ENCODE measurements at places on chromosomes 1 and 21. TPM values are rescaled to one million over a fixed set of nuclear protein-coding genes. Genes with fewer than 3 reads are reported as not detected.

The ST6GALNAC3 gene
- 17.9 TPM for total RNA-seq

The NES gene
- 37.3 TPM for total RNA-seq

The CFAP141 gene
- 5.4 TPM for total RNA-seq

The SMIM12 gene
- 50.8 TPM for total RNA-seq

The CCDC190 gene
- total RNA-seq: 4.7 TPM

The PGLYRP4 gene
- 3.1 TPM for total RNA-seq

- H3K27me3 ChIP-seq: no peaks in the 10 kb centered on the region
- peaks cover 12% of the 10 kb centered on the region for H3K36me3 ChIP-seq
- DNase-seq: peak; percentile 35
- H3K4me1 ChIP-seq: peaks cover 18% of the 10 kb centered on the region
- H3K27ac ChIP-seq: peak overlapping the region; percentile 93
- peak overlapping the region; percentile 73 for H3K4me3 ChIP-seq
Measured at GRCh38 chr1:31297277-31298247, 730 bp downstream of the ZCCHC17 start.

DNA sequence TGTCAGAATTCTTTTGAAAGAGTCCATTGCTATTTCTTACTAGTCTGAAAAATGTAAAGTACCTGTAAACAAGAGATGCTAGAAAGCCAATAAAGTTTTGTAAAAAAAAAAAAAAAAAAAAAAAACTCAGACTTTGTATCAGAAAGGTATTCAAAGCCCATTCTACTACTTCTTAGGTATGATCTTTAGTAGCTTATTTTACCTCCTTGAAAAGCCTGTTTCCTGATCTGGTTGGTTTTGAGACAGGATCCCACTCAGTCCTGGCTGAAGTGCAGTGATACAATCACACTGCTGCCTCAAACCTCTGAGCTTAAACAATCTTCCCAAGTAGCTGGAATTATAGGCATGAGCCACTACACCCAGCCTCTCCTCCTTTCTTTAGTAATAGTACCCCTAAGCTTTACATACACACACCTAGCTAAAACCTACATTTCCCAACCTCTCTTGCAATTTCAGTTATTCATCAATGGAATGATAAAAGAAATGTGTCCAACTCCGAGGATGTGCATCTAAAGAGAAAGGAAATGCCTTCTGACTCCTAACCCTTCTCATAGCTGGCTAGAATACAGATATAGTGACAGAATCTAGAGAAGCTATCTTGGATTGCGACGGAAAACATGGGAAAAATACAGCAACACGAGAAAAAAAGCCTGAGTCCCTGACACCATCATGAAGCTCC lies 30.6 kb downstream of the EPS15 start:
- peaks cover 5% of the 10 kb centered on the region for H3K4me1 ChIP-seq
- no peak overlapping the region for H3K4me3 ChIP-seq

DNA sequence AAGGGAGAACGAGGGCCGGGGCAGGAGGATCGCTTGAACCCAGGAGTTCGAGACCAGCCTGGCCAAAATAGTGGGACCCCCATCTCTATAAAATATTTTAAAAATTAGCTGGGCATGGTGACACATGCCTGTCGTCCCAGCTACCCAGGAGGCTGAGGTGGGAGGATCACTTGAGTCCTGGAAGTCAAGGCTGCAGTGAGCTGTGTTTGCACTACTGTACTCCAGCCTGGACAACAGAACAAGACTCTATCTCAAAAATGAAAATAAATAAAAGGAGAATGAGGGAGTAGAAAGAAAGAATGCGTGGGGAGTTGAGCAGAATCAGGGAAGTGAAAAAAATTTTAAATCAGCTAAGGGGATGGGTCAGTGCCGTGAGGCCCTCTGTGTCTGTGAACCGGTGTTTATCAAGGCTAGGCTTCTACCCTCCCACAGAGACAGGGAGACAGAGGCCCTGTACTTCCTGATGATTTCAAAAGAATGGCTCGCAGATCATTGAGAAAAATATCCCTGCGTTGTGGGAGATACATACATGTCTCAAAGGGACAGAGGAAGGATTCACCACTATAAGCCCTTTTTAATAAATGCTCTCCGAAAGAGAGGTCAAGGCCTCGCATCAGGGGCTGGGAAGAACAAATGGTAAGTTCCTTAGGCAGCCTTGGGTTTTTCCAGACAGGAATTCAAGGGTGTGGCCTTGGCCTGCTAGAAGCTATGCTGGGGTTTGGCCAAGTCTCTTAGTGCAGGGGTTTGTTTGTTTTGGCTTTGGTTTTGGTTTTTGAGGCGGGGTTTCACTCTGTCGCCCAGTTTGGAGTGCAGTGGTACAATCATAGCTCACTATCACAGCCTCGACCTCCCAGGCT lies 20.7 kb downstream of the IL10RB start:
- H3K4me1 ChIP-seq: peaks cover 17% of the 10 kb centered on the region
- peak; percentile 54 for DNase-seq
- H3K27me3 ChIP-seq: no peaks in the 10 kb centered on the region
- H3K4me3 ChIP-seq: no peak overlapping the region

DNA sequence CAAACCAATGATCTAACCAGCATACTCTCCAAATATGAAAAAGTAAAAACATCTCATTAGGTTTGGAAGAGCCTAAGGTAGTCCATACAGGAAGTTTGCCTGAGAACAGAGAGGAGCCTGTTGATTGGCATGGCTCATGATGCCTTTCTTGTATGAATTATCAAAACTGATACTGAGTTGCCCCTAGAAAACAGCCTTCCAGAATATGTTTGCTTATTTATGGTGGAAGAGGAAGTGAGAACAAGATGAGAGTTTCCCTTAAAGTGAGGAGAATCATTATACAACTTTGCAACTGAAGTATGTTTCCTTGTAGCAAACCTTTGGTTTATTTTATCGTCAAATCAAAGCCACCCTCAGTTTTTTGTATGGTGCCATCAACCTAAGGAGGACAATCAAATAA lies 23.8 kb upstream of the KIAA1614 start:
- no peak overlapping the region for H3K4me3 ChIP-seq
- DNase-seq: no peak
- no peaks in the 10 kb centered on the region for H3K4me1 ChIP-seq
- no peak overlapping the region for H3K27ac ChIP-seq
- no peaks in the 10 kb centered on the region for H3K36me3 ChIP-seq
- no peaks in the 10 kb centered on the region for H3K27me3 ChIP-seq

DNA sequence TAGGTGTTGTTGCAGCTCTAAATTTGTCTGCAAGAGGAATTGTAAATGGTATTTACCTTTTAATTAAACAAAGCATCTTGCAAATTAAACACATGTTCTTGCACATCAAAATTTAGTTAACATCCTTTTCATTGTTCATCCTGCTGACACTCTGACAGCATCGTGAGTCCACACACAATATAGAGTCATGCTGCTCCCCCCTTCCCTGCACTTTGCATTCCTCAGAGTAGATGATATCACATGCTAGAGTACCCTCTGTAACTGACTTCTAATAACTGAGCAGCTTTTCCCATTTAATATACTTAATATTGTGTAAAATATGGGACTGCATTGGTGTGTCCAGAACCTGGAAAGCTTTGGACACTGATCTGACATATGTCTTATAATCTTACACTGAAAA lies 138.8 kb upstream of the DPYD start:
- no peaks in the 10 kb centered on the region for H3K4me1 ChIP-seq
- no peak for DNase-seq
- H3K36me3 ChIP-seq: no peaks in the 10 kb centered on the region
- no peak overlapping the region for H3K27ac ChIP-seq
- peaks cover 5% of the 10 kb centered on the region for H3K27me3 ChIP-seq

GRCh38 chr21:31713973-31714740 lies 17.8 kb downstream of the SCAF4 start:
- H3K4me1 ChIP-seq: peaks cover 3% of the 10 kb centered on the region
- H3K27ac ChIP-seq: no peak overlapping the region
- no peaks in the 10 kb centered on the region for H3K36me3 ChIP-seq

GRCh38 chr1:10727751-10728232 lies 68.7 kb downstream of the CASZ1 start:
- no peak for DNase-seq
- peak overlapping the region; percentile 26 for H3K27ac ChIP-seq
- no peaks in the 10 kb centered on the region for H3K36me3 ChIP-seq
- no peak overlapping the region for H3K4me3 ChIP-seq

DNA sequence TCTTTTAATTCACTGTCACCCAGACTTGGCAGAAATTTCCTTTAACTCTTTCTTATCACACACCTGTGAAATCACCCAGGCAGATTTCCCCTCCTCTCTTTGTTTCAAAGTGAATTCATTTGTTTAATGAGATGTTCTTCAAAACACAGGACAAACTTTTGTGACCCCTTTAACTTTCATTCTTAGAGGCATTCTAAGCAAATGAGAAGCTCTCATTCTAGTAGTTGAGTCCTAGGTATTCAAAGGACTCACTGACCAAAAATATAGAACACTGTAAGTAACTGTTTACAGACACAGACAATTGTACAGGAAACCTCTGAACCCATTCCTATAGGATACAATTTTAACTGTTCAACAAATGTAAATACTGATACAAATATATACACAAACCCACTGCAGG lies 16.9 kb downstream of the LRRC8C start:
- no peak overlapping the region for H3K27ac ChIP-seq
- DNase-seq: no peak
- no peaks in the 10 kb centered on the region for H3K4me1 ChIP-seq
- no peak overlapping the region for H3K4me3 ChIP-seq

DNA sequence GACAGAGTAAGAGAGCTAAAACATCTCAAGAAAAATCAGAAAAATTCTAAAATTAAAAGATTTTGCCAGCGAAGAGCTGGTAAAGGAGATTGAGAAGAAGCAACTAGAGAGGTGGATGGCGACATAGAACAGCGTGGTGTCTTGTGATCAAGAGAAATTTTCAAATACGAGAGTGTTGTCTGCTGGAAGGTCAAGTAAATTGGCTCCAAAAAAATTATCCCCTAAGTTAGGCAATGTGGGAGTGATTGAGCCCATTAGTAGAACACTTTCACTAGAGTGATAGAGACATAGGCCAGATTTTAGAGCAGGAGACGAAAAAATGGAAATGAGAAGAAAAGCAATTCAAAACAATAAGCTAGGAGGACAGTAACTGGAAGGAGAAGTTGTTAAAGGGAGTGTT lies 94.3 kb upstream of the MPC2 start:
- no peaks in the 10 kb centered on the region for H3K27me3 ChIP-seq
- no peak overlapping the region for H3K27ac ChIP-seq
- H3K4me1 ChIP-seq: peaks cover 10% of the 10 kb centered on the region
- no peak overlapping the region for H3K4me3 ChIP-seq

- no peak for DNase-seq
- H3K27me3 ChIP-seq: no peaks in the 10 kb centered on the region
- H3K4me1 ChIP-seq: peaks cover 3% of the 10 kb centered on the region
- no peaks in the 10 kb centered on the region for H3K36me3 ChIP-seq
- H3K4me3 ChIP-seq: no peak overlapping the region
- H3K27ac ChIP-seq: peak overlapping the region; percentile 48
Measured at GRCh38 chr1:176494436-176494835, 31.5 kb downstream of the PAPPA2 start.

DNA sequence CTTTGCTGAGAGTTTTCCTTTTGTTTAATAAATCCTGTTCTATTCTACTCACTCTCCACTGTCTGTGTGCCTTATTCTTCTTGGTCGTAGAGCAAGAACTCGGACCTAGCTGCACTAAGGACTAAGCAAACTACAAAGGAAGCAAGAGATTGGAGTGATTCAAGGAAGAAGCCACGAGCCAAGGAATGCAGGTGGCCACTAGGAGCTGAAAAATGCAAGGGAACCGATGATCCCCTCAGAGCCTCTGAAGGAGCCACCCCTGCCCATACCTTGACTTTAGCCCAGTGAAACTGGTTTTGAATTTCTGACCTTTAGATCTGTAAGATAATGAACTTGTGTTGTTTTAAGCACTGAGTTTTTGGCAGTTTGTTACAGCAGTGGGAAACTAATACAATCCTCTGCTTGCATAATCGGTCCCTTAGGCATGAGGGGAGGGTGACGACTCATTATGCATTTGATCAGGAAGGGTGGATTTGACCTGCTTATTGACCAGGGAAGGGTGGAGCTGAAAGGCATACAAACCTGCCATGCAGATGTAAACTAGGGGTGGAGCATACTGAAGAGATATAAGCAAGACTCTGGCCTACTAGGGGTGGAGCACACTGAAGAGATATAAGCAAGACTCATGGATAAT lies 6.2 kb upstream of the CA6 start:
- no peaks in the 10 kb centered on the region for H3K4me1 ChIP-seq
- no peaks in the 10 kb centered on the region for H3K36me3 ChIP-seq
- no peak overlapping the region for H3K4me3 ChIP-seq
- no peaks in the 10 kb centered on the region for H3K27me3 ChIP-seq
- DNase-seq: no peak
- no peak overlapping the region for H3K27ac ChIP-seq

DNA sequence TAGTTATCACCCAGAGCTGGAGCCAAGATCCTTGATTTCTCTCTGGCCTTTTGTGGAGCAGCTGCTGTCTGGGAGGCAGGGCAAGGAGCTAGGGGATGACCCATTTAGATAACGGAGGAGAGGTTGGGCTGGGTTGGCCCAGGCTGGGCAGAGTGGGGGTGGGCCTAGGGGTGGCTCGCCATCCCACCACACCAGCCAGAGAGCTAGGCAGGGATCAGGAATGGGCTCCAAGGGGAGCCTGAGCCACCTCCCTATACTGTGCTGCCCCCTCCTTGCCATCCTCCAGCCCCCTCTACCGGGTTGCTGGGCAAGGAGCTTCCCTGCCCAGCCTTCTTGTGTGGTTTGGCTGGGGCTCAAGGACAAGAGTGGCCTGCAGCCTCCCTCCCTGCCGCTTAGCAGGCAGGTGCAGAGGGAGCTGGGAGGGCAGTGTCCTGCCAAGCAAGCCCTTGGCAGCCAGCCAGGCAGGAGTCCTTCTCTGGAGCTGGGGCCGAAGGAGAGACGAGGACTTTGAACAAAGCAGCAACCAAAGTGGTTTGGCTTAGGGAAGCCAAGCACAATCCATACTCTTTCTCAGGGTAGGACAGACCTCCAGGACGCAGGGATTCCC lies 4.1 kb downstream of the NUAK2 start:
- no peaks in the 10 kb centered on the region for H3K27me3 ChIP-seq
- H3K4me3 ChIP-seq: no peak overlapping the region

DNA sequence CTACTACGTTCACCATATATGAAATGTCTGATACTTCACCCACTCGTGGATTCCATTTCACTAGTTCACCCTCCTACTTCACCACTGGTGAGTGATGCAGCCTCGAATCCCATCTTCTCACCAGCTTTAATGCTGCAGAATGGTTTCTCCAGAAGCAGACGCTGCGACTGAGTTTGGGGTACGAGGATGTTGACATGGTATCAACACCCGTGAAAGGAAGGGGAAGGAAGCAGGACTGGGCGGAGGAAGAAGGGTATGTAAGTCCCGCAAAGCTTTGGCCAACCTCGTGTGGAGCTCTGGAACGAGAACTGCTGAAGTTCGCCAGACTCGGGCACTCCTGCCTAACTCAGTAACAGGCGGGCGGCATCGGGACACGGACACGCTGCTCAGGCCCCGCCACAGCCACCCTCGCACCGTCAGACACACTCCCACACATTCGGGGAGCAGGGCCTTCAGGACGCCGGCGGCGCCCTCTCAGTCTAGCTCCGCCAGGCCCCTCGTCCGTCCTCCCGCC lies 833 bp upstream of the DIP2A start:
- peaks cover under 1% of the 10 kb centered on the region for H3K36me3 ChIP-seq
- peaks cover 27% of the 10 kb centered on the region for H3K4me1 ChIP-seq
- H3K27me3 ChIP-seq: no peaks in the 10 kb centered on the region
- H3K27ac ChIP-seq: peak overlapping the region; percentile 86
- peak overlapping the region; percentile 76 for H3K4me3 ChIP-seq

GRCh38 chr1:186476264-186477040 lies 15.5 kb upstream of the PDC start:
- H3K27ac ChIP-seq: no peak overlapping the region
- no peaks in the 10 kb centered on the region for H3K4me1 ChIP-seq
- H3K36me3 ChIP-seq: no peaks in the 10 kb centered on the region
- no peaks in the 10 kb centered on the region for H3K27me3 ChIP-seq
- DNase-seq: no peak
- no peak overlapping the region for H3K4me3 ChIP-seq
